ENCODE measurements at places on chromosomes 4 and X.

- DNase-seq, result no peak
These were observed 43.2 kb downstream of the KIT start for GRCh38 chr4:54700986-54701385.

- DNase-seq, result no peak
These were observed 46.3 kb upstream of the CLCN4 start for GRCh38 chrX:10110316-10110935.

DNA sequence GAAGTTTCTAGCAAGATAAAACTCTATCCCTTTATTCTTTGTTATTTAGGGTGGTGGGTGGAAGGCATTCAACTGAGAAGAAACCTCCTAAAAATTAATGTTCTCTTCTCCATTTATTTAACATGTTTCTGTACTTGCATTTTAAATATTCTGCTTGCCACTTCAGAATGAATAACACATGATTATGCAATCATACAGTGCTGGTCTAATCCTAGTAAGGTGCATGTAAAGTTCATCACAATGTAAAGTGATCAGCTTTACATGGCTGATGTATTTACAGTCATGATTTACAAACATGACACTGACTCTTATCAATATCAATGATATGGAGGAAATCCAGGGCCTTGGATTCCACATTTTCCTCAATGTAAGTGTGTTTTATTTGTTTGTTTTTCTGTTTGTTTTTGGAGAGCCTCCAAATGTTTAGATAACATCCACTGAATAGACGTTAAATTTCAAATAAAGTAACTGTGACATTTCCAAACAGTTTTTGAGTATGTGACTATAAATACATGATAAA, 342.1 kb upstream of the CTSO start:
- DNase-seq, result no peak

- DNase-seq, result no peak
These were observed 76.9 kb upstream of the SMAD1 start for GRCh38 chr4:145404761-145405160.

GRCh38 chr4:11293866-11294265, 134.8 kb downstream of the HS3ST1 start:
- DNase-seq, result no peak

GRCh38 chr4:155966171-155966570, 12.5 kb upstream of the CTSO start:
- DNase-seq, result no peak

GRCh38 chrX:129980540-129981199, 1.8 kb upstream of the BCORL1 start:
- no peak for DNase-seq

DNA sequence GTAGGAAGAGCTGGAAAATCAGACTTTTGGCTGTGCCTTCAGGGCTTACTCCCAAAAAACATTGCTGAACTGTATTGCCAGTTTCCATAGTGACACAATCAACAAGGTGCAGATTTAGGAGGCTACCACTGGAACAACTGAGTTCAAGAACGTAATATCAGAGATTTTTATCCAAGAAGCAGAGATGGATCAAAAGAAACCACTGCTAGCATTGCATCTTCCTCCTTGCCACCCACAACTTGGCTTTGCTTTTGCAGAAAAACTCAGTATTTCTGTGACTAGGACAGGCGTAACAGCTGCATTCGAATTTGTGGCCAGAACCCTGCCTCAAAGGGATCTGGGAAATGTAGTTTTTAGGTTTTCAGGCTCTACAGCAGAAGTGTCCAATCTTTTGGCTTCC, 27.8 kb upstream of the WDFY3 start:
- no peak for DNase-seq

GRCh38 chrX:118552121-118552900, 56.7 kb downstream of the DOCK11 start:
- DNase-seq, result no peak

DNA sequence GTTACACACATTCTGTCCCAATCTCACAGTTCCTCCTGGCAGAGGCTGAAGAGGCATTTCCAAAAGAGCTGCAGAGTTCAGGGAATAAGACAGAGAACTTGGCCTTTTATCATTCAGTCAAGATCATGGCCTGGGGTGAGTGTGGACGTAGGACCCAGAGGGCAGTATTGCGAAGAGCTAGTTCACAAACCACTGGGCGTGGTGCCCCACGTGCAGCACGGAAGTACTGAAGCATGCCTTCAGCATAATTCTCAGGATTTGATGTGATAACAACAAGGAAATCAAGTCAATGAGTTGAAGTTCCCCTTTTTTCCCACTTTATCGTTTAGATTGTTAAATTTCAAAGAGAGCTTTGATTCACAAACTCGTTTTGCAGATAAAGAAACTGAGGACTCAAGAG, 117.7 kb downstream of the RELL1 start:
- no peak for DNase-seq

All from stimulated activated CD4-positive, alpha-beta T cell treated with anti-CD3 and anti-CD28 coated beads, Interleukin-1b, Interleukin-23, amount 100 ng/mL, for 24 hours (primary cell).